ENCODE measurements at places on chromosomes 1 and 21.

- DNase-seq, result no peak
Measured at GRCh38 chr1:82264802-82265201, 464.1 kb downstream of the ADGRL2 start.

- no peak for DNase-seq
Measured at GRCh38 chr1:212651977-212652376, 43.4 kb downstream of the ATF3 start.

DNA sequence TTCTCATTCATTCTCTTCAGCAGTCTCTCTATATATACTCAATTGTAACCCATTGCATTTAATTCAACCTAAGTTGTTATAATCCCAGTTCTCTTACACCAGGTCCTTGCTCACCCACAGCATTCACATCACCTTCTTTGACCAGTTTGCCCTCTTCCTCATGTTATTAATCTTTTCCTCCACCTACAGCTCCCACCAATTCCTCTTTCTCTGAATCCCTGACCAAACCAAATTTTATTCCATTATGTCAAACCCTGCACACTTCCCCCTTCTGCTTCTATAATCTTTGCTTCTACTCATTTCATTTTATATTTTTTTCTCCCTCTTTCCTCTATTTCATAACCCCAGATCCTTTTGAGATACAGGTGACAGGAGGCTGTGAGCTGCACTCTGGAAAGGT, 1.4 kb downstream of the CD1A start:
- no peak for DNase-seq

- DNase-seq, result no peak
Measured at GRCh38 chr1:44235808-44236207, 22.5 kb downstream of the DMAP1 start.

- DNase-seq, result no peak
Measured at GRCh38 chr21:31983120-31983519, 110.3 kb downstream of the HUNK start.

- no peak for DNase-seq
Measured at GRCh38 chr1:61352845-61353435, 270.6 kb downstream of the NFIA start.

DNA sequence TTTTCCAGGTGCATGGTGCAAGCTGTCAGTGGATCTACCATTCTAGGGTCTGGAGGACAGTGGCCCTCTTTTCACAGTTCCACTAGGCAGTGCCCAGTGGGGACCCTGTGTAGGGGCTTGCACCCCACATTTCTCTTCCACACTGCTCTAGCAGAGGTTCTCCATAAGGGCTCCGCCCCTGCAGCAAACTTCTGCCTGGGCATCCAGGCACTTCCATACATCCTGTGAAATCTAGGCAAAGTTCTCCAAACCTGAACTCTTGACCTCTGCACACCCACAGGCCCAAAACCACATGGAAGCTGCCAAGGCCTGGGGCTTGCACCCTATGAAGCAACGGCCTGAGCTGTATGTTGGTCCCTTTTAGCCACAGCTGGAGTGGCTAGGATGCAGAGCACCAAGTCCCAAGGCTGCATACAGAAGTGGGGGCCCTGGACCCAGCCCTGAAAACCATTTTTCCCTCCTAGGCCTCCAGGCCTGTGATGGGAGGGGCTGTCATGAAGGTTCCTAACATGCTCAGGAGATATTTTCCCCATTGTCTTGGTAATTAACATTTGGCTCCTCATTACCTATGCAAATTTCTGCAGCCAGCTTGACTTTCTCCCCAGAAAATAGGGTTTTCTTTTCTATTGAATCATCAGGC, 46.1 kb downstream of the SERBP1 start:
- DNase-seq, result no peak

- DNase-seq, result no peak
Measured at GRCh38 chr1:65512967-65513780, 92.7 kb downstream of the LEPR start.

DNA sequence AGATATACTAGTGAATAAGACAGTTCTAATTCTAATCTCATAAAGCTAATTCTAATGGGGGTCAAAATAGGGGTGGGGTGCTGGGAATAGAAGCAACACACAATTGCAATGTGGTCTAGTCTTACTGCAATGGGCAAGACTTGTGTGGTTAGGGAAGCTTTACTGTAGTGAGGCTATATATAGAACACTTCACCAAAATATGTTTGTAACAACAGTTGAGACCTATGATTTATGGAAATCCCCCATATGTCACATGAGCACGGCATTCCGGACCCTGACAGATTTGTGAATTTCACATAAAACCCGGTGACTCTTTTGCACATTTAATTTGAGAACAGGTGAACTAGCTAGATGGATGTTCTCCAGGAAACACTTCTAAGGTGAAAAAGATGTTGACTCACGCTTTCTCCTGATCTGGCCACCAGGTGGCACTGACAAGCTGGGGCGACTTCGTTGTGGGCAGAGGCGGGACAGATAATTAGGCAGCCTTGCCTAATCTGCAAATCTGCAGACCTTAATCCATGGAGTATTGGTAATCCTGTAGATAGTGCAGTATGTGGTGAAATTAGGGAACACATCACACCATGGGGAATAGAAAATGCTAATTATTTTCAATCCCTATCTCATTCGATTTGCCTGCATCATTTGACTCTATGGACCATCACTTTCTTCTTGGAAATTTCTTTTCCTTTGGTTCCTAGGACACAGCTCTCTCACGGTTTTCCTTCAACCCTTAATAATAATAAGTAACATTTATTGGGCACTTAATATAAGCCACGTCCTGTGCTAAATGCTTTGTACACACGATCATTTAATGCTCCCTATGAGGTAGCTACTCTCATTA, 37.7 kb downstream of the KIAA0040 start:
- DNase-seq, result peak; percentile 65

DNA sequence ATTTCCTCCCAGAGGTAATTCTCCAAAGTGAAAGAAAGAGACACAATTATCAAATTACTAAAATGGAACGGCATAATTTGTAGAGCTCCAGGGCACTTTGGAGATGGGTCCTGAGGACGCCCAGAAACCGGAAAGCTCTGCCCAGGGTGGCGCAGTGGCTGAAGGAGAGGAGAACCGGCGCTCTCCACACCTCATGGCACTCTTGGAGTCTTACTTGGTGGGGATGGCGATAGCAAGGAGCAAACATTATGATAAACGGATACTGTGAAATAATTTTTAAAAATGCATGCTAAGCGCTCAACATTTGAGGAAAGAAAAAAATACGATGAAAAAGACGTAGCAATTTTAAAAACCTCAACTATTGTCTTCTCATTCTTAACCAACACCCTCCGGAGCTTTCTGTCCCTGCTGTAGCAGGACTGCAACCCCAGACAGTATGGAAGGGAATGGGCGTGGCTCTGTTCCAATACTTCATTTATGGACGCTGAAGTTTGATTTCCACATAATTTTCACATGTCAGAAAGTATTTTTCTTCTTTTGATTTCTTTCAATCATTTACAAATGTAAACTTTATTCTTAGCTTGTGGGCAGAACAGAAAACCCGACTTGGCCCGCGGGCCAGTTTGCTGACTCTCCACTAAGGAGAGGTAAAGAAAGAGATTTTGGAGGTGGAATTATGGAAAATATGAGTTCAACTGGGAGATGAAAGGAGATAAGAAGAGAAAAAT, 1.1 kb downstream of the S100A11 start:
- no peak for DNase-seq

GRCh38 chr1:178973652-178974101, 52.0 kb upstream of the FAM20B start:
- no peak for DNase-seq

DNA sequence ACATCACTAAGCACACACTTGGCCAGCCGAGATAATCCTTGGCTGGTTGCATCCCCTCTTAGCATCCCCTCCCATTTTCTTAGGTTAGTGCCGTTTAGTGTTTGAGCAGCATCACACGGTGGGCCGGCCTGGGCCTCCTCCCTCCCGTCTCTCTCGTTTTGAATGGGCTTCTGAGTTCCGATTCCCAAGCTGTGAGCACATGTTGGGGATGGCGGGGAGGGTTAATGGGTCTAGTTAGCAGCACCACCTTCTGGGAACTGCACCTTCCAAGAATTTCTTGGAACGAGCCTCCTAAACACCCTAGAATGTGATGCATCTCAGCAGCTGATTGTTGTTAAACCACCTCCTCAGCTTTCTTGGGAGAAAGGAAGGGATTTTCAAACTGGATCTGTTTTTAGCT, 73.3 kb downstream of the CNIH3 start:
- no peak for DNase-seq

DNA sequence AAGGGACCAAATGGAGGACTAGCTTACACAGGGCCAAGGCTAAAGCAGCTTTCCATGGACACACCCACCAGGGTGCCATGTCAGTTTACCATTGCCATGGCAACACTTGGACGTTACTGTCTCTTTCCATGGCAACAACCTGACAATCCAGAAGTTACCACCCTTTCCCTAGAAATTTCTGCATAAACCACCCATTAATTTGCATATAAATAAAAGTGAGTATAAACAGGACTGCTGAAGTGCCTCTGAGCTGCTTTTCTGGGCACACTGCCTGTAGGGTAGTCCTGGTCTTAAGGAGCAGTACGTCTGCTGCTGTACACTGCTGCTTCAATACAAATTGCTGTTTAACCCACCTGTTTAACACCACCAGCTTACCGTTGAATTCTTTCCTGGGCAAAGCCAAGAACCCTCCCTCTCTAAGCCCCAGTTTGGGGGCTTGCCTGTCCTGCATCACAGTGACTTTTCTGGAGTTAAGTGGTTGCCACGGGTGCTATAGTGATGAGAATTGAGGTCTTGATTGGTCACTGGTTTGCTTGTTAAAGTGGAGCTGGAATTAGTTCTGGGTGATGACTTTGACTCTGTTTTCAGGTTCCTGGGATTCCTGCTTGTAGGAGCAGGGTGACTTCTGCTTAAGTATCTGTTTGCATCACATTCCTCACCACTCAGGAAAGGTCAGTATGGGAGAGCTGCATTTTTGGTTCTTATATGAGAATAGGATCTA, 83.2 kb downstream of the CLDN17 start:
- peak; percentile 11 for DNase-seq

DNA sequence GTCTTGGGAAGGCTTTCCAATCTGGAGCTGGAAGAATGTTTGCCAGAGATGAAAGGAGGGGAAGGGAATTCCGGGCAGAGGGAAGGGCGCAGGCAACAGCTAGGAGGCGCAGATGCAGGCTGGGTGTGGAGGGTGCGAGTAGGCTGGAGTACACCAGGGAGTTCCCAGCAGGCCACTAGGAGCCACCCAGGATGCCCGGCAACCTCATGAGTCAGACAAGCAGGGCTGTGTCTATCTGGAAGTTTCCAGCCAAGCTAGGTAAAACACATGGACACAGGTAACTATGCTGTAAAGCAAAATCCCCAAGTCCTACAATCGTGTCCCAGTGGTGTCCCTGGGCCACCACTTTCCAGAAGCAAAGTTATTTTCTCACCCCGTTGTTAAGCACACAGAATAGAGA, 990 bp upstream of the NBL1 start:
- DNase-seq, result no peak

DNA sequence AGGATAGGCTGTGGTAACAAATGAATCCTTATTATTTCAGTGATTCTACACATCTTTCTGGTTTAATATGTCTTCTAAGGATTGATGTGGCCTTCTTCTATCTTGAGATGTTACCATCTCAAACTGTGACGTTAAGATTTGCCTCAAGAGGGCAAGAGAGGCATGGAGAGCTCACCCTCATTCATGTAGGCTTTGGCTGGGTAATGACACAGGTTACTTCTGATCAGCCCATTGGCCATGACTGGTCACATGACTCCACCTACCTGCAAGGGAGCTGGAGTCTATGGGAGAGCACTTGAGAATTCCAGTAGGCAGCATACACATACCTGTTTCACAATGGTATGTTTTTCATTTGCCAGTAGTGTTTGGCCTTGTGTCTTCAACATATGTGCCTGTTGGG, 30.0 kb downstream of the CACHD1 start:
- no peak for DNase-seq

GRCh38 chr1:186255266-186255665, 119.8 kb downstream of the TPR start:
- no peak for DNase-seq

DNA sequence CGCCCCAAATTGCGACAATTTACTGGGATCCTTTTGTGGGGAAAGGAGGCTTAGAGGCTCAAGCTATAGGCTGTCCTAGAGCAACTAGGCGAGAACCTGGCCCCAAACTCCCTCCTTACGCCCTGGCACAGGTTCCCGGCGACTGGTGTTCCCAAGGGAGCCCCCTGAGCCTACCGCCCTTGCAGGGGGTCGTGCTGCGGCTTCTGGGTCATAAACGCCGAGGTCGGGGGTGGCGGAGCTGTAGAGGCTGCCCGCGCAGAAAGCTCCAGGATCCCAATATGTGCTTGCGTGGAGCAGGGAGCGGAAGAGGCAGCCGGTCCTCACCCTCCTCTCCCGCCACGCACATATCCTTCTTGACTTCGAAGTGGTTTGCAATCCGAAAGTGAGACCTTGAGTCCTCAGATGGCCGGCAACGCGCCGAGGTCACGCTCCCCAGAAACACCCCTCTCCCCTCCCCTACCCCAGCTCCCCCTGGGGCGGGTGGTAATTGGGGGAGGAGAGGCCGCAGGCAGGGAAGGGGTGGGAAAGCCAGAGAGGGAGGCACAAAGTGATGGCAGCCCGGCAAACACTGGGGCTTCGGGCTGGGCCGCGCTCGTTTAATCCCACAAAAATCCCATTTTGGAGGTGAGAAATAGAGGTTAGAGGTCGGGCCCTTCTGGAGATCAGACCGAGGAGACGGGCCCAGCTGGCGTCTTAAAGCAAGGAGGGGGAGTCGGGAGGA, 6.2 kb downstream of the SIM2 start:
- no peak for DNase-seq

DNA sequence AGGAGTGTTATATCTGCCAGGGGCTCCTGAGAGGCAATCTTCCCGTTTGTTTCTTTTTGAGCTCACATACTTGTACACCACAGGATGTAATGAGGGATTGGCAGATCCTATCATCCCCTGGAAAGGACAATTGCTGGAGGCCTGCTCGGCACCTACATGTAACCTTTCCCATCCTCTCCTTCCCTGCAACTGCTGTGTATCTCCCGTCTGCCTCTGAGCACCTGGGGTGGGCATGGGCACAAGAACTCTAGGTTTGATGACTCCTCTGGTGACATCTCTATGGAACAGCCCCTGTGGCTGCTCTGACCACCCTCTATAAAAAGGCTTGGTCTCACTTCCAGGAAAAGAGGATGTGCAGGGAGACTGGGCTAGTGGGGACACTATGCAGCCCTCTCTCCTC, 25.0 kb upstream of the SMIM12 start:
- no peak for DNase-seq

DNA sequence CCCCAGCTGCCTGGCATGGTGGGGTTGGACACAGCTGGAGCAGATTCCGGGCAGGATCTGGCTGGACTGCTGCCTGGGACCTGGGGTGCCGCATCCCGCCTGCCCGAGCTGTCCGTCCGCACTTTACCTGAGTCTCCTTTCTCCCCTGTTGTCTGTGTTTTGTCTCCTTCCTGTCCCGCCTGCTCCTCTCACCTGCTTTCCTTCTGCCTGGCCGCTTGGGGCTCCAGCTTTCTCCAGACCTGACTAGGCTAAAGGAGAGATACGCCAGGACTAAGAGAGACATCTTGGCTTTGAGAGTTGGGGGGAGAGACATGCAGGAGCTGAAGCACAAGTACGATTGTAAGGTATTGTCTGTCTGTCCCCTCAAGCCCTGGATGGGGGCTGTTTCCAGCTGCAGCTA, 73.3 kb downstream of the ARHGEF10L start:
- DNase-seq, result no peak

GRCh38 chr21:36175771-36176565, 19.3 kb downstream of the DOP1B start:
- DNase-seq, result no peak

GRCh38 chr1:8439015-8439702, 121.2 kb downstream of the SLC45A1 start:
- DNase-seq, result peak; percentile 49

GRCh38 chr1:237146241-237146640, 104.3 kb downstream of the RYR2 start:
- no peak for DNase-seq

All from neural crest cell (in vitro differentiated cells).